ENCODE measurements at places on chromosomes 11 and 22.
A peak's percentile ranks its signal among the peaks of the same experiment; 100 is the strongest.

- DNase-seq = no peak
Observed at GRCh38 chr11:16738947-16739815, 734 bp downstream of the C11orf58 start.

DNA sequence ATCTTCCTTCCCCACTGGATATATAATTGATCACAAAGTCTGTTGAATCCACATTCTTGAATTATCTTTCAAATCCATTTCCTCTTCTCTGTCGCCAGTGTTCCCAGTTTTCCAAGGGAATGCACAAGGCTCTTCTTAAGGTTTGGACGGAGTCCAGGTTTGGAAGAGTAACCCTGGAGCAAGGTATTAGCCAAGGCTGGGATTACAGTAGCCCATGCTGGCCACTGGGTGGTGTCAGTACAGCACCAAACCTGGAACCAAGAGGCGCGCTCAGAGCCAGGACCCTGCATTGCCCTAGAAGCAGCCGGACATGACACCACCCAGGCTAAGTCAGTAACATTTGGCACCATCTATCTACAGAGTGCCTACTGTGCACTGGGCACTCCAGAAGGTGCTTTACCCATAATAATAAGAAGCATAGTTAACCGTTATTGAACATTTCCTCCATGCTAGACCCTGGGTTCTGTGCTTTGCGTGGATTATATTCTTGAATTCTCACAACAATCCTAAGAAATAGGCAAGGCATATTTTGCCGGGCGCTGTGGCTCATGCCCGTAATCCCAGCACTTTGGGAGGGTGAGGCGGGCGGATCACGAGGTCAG is 48.0 kb upstream of the CLPB start:
- peak; percentile 44 for DNase-seq

- no peak for DNase-seq
Observed at GRCh38 chr22:22591348-22592299, 32.6 kb upstream of the PRAME start.

GRCh38 chr11:117313091-117313490 is 3.0 kb downstream of the BACE1 start:
- DNase-seq = no peak

DNA sequence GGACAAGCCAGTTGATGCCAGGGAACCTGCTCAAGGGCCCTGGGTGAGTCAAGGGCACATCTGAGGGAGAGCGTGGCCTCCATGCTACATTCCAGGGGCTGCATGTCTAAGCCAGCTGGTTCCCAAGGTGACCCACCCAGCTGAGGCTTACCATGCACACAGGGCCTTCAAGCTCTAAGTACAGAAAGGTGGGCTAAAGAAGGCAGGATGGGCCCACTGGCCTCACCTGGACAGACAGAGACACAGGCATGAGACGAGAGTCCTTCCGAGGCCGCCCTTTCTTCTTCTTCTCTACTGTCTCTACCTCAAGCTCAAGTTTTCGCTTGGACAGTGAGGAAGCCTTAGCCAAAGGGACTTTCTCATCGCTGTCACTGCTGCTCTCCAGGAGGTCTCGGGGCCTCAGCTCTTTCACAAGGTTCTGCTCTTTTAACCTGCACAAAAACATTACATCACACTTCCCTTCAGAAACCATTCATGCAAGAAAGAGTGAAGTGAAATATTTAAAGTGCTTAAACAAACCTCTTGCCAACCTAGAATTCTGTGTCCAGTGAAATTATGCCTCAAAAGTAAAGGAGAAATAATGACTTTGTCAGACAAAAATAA is 69.9 kb downstream of the HIRA start:
- DNase-seq = peak; percentile 74

DNA sequence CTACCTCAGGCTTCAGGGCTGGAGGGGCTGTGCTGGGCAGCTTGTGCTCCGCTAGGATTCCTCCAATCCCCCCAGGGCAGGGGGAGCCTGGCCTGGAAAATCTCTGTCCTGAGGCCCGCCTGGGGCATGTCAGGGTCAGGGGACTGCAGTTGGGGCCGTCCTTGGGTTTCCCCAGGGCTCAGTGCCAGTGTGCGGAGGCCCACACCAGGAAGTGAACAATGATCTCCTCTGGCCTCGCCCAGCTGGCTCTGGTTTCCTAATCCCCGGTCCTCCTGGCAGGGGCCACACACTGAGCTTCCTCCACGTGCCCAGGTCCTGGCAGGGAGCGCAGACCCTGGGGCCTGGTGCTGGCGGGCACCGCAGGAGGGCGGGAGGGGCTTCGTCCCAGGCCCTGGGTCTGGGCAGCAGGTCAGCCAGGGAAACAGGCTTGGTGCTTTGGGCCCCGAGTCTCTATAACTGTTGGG is 1.4 kb upstream of the MUC2 start:
- peak; percentile 87 for DNase-seq

- DNase-seq = no peak
Observed at GRCh38 chr11:83691451-83691950, 405.3 kb upstream of the CCDC90B start.
